Fibroblast of skin of back (primary cell): ENCODE measurements at places on chromosomes 4 and X.
A peak's percentile ranks its signal among the peaks of the same experiment; 100 is the strongest.

- DNase-seq: peak; percentile 17
Measured at GRCh38 chr4:17807446-17807845, 3.1 kb downstream of the DCAF16 start.

GRCh38 chr4:168837922-168838321, 172.1 kb downstream of the CBR4 start:
- no peak for DNase-seq

- no peak for DNase-seq
Measured at GRCh38 chr4:125994024-125994423, 679.3 kb downstream of the FAT4 start.

GRCh38 chr4:166622425-166622977, 611.8 kb downstream of the SPOCK3 start:
- DNase-seq: no peak

GRCh38 chr4:168318266-168318895, at the start of gene DDX60:
DDX60 (minus strand) TSS chr4:168318752; CDS start chr4:168311259, 7,493 bp downstream.
- peak; percentile 80 for DNase-seq

GRCh38 chr4:168651374-168651773, 154.5 kb downstream of the PALLD start:
- peak; percentile 56 for DNase-seq

GRCh38 chr4:28402751-28403150, 1542.1 kb downstream of the STIM2 start:
- no peak for DNase-seq

DNA sequence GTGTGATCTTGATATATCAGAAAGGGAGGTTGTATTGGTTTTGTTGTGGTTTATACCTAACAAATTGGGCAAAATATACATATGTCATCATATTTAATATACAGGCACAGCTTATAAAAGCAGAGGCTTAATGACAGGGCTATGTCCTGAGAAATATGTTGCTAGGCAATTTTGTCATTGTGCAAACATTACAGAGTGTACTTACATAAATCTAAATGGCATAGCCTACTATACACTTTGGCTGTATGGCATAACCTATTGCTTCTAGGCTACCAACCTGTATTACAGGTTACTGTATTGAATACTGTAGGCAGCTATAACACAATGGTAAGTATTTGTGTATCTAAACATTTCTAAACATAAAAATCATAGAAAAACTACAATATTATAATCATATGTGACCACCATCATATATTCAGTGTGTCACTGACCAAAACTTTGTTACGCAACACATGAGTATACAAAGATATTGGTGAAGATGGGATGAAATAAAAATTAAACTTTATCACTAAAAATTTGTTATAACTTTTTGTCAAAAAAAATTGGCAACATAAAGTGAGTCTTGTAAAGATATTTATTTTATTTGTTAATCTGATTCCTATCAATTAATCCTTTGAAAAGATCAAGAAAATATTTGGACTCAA, 414.0 kb upstream of the HS3ST1 start:
- DNase-seq: no peak

- DNase-seq: peak; percentile 8
Measured at GRCh38 chr4:178693816-178694215, 1251.6 kb upstream of the AGA start.

DNA sequence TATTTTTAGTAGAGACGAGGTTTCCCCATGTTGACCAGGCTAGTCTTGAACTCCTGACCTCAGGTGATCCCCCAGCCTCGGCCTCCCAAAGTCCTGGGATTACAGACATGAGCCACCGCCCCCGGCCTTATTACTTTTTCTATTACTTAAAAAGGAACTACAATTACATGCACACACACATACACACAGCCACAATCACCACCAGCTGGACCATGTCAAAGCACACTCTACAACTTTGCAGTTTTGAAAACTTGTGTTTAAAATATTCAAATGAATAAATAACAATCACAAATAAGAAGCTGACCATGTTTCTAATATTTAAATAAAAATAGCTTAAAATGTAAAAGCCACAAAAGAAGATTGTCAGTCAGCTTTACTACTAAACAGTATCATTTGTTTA, 23.4 kb downstream of the SLC10A7 start:
- no peak for DNase-seq

GRCh38 chrX:154434394-154435168, 2.4 kb upstream of the GDI1 start:
- DNase-seq: no peak

GRCh38 chrX:108064613-108065012, 19.7 kb downstream of the VSIG1 start:
- DNase-seq: no peak

DNA sequence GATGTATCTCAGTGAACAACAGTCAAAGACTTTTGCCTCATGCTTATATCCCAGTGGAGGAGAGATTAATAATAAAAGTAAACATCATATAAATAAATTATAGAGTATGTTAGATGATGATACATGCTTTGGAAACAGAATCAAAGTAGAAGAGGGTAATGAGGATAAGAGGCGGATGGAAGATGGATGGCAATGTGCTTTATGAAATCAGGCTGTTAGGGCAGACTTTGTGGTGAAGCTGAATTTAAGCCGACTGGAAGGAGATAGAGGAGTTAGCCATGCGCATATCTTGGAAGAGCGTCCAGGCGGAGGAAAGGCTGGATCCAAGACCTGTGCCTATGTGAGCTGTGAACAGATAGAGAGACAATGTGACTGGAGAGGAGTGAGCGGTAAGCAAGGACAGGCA, 74.9 kb upstream of the GUCY1A1 start:
- no peak for DNase-seq

DNA sequence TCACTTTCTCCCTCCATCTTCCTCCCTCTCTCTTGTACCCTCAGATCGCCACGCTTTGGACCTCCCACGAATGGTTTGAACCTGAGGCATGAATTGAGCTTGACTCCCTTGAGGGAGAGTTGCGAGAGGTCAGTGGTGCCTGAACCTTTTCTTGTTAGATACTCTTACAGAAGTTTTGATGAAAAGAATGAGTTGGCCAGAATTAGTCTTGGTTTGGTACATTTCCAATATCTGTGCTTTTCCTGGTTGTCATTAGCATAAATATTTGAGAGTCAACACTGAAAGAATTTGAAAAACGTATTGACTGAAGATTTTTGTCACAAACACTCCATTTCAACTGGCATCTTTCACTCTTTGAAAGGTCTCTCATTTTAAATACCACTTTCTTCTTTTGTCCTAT, 510.6 kb upstream of the DIPK2B start:
- DNase-seq: peak; percentile 67

DNA sequence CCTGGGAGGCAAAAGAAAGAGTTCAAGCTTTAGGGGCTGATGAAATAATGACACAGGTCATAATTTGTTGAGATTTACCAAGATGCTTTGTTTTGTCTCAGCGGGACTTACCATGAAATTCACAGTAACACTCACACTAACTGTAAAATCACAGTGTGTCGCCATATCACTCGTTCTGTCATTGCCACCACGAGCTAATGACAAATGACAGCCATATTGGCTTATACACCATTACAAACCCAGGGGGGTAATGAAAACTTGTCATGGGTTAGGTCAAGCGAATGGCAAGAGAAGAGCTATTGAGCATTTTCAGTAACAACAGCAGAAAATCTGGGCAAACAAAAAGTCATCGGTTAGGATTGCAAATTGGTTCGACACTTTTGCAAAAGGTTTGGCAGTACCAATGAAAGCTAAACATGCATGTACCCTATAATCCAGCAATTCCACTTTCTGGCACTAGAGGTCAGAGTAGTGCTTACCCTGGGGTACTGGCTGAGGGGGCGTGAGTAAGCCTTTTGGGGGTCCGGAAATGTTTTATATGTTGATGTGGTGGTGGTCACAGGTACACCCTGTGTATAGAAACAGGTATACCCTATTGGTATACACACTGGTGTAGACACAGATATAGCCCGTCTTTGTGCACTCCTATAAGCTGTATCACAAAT, 83.9 kb upstream of the RAI2 start:
- DNase-seq: peak; percentile 8

DNA sequence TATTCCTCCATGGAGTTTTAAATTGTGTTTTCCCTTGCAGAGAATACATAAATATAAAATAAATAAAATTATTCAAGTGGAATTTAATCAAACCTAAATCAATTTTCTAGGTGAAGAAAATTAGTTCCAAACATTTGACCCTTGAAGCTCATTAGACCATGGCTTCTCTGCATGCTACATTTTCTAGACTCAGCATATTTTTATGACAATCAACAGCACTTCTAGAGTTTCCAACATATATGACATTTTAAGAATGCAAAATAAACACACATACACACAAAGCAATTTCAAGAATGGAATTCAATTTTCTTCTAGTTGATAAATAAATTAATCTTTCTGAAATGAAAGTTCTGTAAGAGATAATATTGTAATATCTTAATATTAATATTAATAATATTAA, 1083.9 kb upstream of the INTU start:
- no peak for DNase-seq

GRCh38 chrX:57137501-57137900, 304 bp upstream of the SPIN2A start:
- no peak for DNase-seq

DNA sequence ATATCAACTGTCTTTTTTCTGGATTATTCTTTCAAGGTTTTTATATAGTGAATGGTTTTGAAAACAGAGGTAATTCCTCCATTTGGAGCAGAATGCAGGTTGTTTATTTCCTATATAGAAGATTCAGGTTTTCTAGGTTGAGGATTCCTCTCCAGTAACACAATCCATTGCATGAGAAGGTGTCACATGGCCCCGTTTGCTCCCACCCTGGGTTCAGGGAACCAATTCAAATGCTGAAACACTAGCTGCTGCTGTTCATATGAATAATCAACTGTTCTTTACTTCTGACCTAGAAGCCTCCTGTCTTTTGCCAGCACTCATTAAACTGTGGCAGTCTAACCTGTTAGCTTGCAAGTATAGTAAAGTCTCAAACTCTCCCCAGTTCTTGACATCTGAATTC, 1316.9 kb upstream of the TENM3 start:
- DNase-seq: no peak

GRCh38 chrX:12325171-12325570, 186.9 kb downstream of the FRMPD4 start:
- no peak for DNase-seq

DNA sequence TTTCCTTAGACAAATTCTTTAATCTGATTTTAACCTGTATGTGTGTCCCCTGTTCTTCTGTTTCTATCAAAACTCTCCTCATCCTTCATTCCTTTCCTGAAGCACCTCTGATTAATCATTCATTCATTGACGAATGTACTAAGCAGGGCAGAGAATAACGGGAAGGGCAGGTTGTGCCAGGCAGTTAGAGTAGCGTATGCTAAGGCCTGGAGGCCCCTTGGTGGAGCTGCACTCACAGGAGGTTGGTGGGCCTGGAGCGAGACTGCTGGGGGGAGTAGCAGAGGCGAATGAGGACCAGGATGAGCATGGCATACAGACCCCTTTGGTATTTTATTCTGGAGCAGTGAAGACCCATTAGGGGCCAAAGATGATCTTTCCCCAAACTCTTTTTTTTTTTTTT, 22.5 kb downstream of the PTTG2 start:
- no peak for DNase-seq

DNA sequence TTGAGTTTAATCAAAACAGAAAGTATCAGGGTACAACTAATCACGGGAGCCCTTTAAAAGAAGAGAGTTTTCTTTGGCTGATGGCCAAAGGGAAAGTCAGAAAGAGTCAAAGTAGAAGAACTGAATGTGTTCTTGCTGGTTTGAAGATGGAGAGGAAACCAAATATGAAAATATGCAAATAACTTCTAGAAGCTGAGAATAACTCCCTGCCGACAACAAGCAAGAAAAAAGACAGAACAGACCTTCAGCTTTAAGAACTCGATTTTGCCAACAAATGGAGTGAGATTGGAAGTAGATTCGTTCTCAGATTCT, 903.8 kb downstream of the STIM2 start:
- DNase-seq: no peak

GRCh38 chr4:68383115-68383514, 33.2 kb upstream of the YTHDC1 start:
- DNase-seq: no peak

GRCh38 chr4:68718447-68719074, 48.1 kb upstream of the UGT2B15 start:
- no peak for DNase-seq

DNA sequence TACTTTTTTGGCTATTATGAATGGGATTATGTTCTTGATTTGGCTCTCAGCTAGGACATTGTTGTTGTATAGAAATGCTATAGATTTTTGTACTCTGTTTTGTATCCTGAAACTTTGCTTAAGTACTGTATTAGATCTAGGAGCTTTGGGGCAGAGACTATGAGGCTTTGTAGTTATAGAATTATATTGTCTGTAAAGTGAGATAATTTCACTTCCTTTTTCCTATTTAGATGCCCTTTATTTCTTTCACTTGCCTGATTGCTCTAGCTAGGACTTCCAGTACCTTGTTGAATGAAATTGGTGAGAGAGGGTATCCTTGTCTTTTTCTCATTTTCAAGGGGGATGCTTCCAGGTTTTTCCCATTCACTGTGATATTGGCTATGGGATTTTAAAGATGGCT, 28.1 kb downstream of the ADAM29 start:
- no peak for DNase-seq

DNA sequence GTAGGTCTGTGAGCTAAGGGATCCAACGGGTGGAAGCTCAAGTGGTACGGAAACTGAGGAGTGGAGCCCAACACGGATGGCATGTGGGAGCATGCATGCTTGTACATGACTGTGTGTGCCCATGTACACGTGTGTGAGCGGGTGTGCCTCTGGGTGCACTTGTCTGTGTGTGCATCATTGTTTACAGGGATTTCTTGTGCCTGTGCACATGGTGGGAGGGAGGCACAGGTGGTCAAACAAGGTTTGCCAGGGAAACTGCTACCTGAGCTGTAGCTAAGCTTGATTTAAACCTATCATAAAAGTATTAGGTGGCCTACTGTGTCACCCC, 122.5 kb upstream of the MAMLD1 start:
- no peak for DNase-seq

DNA sequence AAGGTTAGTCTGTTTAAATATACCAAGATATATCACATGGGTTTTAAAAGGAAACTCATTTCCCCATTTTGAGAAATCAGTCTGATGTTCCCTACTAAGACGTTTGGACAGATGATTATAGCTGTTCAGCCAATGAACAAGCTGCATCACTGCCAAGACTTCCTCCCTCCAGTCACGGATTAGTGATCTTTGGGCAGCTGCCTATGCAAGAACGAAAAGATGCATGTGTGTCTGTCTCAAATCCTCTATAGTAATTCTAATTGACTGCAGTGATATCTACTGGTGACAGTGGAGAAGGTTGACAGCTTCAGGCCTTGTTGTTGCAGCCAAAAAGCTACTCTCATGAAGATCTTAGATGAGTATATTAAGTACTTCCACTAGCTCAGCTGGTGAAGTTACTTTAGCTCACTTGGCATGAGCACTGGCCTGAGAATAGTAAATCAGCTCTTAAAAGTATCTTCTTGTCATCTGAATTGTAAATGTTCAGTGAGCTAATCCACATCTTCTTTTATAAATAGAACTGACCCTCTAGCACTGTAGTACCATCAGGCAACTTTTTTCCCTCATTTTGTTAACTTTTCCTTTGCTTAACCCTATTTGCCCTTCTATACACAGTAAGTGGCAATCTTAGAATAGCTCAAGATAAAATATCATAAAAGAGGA, 134.5 kb upstream of the PCDH10 start:
- no peak for DNase-seq

- no peak for DNase-seq
Measured at GRCh38 chr4:106172861-106173260, 143.1 kb downstream of the TBCK start.
